ENCODE measurements at places on chromosomes 5 and 9. TPM values are rescaled to one million over a fixed set of nuclear protein-coding genes. Genes with fewer than 3 reads are reported as not detected.

GRCh38 chr5:113817683-113818082, 304.2 kb downstream of the YTHDC2 start:
- no peak for DNase-seq

DNA sequence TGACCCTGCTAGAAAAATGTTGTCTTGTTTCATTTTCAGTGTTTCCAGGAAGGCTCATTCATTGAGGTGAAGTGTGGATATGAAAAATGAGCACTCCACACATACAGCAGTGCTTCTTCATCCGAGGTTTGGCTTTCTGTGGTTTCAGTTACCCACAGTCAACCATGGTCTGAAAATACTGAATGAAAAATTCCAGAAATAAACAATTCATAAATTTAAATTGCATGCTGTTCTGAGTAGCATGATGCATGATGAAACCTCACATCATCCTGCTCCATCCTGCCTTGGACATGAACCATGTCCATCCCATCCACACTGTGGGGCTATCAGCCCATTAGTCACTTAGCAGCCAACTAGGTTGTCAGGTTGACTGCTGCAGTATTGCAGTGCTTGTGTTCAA, 10.4 kb upstream of the SLC45A2 start:
- DNase-seq = no peak

- DNase-seq = no peak
Measured at GRCh38 chr9:137760426-137760825, 117.2 kb upstream of the CACNA1B start.

GRCh38 chr9:23741351-23741750, 84.7 kb downstream of the ELAVL2 start:
- no peak for DNase-seq

- DNase-seq = peak; percentile 27
Measured at GRCh38 chr5:141077826-141078225, 16.6 kb upstream of the PCDHB2 start.

- DNase-seq = no peak
Measured at GRCh38 chr5:107289030-107289714, 381.6 kb downstream of the EFNA5 start.

The ZNG1E gene
- total RNA-seq = 69.2 TPM

The CMYA5 gene
- 0.02 TPM for total RNA-seq
